ENCODE measurements at places on chromosomes 1 and 21.

DNA sequence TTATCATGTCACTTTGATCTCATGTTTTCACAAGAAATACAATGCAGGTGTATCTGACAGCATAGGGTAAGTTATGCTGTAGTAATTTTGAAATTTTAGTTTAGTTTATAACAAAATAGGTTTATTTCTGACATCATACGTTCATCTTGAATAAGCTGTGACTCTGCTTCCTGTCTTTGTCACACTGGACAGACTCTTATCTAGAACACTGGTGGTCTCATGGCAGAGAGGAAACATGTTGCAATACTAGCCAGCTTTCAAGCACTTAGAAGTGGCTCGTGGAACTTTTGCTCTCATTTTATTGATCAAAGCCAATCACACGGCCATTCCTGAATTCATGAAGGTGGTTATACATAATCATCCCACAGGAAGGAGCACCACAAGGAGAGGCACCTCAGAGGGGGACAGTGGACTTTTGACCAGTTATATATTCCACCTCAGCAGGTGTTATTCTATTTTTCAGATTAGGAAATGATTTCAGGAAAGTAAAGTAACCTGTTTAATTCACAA, 46.5 kb downstream of the CYP2J2 start:
- no peak for DNase-seq

DNA sequence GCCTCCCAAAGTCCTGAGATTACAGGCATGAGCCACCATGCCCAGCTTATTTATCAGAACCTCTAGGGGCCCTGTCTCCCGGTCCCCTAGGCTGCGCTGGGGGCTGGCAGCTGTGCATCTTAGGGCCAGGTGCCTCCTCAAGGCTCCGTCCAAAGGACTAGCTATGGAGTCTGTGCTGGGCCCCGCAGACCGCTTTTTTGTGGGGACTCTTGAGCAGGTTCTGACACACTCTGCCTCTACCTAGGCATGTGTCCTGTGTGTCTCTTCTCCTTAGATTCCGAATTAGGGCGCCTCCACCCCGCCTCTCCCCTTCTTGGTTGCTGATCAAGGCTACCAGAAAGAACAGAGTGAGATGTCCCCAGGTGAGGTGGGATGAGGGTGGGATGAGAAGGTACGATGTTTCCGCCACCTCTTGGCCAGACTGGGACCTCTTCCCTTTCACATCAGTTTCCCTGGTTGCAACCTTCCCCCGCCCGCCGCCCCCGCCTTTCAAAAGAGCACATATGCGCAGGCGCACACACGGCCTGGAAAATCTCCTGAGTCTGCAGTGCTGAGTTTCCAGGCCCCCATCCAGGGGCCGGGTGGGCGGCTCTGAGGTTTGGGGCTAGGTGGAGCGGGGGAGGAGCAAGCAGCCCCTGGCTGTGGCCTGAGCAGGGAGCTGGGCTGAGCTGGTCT, 5.0 kb upstream of the PTPN7 start:
- peak; percentile 91 for DNase-seq

GRCh38 chr1:74222701-74223100, 12.5 kb upstream of the TNNI3K start:
- no peak for DNase-seq

GRCh38 chr1:245486775-245487470, 332.1 kb downstream of the KIF26B start:
- DNase-seq, result no peak

GRCh38 chr1:241611063-241611462, 29.1 kb downstream of the CHML start:
- DNase-seq, result no peak

DNA sequence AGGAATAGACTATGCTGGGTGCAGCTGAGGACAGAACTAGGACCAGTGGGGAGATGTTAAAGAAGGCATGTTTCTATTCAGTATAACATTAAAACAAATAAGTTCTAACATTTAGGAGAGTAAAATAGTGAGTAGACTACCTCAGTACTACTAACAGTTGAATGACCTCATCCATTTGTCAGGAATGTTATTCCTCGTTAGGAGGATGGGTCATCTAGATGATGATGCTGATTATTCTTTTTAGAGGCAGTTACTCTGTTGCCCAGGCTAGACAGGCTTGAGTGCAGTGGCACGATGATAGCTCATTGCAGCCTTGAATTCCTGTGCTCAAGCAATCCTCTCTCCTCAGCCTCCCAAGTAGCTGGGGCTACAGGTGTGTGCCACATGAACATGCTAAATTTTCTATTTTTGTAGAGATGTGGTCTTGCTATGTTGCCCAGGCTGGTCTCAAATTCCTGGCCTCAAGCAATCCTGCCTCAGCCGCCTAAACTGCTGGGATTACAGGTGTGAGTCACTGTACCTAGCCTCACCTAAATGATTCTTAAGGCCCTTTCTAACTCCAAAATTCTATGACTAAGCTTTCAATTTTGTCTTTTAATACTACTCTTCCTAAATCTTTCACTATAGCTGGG, 9.3 kb downstream of the EEIG2 start:
- no peak for DNase-seq

GRCh38 chr1:223242971-223243370, 99.9 kb upstream of the TLR5 start:
- DNase-seq, result no peak

- no peak for DNase-seq
Measured at GRCh38 chr1:118589238-118589846, 398.8 kb downstream of the TBX15 start.

DNA sequence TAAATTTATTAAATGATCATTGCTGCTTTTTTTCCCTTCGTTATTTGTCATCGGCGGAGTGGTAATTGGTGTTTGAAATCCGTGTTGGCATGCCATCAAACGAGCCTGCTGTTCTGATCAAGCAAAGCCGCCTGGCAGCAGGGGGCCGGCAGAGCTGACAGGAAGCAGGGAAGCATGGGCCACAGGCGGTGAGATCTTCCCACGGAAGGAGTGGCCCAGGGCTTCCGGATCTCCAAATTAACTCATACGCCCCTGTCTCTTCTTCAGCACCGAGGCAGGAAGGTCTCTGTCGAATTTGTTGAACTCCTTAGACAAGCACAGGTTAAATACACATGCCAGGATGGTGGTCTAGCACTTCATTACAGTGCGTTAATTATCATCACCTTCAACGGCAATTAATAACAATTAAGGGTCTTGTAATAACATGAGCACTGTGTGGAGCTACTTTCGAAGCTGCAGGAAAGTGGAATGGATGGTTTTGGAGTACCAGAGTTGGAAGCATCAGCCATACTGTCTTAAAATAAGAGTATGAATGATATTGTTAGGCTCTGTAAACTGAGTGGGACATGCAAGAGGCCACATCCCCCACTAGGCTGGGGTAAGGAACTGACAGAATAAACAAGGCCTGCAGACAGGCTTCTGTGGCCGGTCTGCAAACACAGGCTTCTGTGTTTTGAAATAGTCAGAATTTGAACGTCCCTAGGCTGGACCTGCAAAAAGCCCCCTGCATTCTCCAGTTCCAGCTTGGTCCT, 199.4 kb upstream of the DAB1 start:
- peak; percentile 50 for DNase-seq

- DNase-seq, result no peak
Measured at GRCh38 chr1:2195785-2196184, 1.2 kb upstream of the FAAP20 start.

- DNase-seq, result no peak
Measured at GRCh38 chr1:65208563-65208973, 60.6 kb downstream of the AK4 start.

DNA sequence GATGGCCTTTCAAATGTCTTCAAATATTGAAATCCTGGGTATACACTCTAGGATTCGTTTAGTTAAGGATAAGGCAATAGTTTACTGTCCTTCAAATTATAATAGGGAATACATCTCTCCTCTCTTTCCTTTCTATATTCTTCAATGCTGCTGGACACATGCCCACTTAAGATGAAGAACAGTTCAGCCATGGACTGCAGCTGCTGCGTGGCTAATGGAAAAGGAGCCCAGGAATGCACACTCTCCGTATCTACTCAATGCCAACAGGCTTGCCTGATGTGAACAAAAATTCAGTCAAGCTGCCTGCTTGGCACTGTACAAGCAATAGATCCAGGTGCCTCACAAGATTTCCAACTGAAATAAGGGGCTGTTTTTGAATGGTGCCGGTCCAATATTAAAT, 321.2 kb upstream of the LYPLAL1 start:
- DNase-seq, result peak; percentile 44

DNA sequence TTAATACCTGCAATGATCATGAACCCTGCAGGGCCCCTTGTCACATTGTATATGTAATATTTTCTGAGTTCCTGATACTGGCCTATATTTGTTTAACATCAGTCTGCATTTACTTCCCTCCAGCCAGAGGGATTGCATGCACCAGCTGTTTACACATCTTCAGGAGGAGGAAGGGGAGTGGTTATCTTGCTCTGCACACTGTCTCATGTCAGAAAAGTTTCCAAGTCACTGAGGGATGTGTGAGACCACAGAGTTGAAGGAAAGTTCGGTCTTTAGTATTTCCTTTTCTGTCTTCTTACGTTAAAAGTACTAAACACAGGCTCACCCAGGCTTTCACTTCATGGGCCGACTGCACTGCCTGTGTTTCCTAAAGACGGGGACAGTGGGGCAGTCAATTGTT, 574.1 kb downstream of the LMO4 start:
- DNase-seq, result peak; percentile 48

GRCh38 chr21:41861987-41862386, 17.2 kb downstream of the PRDM15 start:
- no peak for DNase-seq

DNA sequence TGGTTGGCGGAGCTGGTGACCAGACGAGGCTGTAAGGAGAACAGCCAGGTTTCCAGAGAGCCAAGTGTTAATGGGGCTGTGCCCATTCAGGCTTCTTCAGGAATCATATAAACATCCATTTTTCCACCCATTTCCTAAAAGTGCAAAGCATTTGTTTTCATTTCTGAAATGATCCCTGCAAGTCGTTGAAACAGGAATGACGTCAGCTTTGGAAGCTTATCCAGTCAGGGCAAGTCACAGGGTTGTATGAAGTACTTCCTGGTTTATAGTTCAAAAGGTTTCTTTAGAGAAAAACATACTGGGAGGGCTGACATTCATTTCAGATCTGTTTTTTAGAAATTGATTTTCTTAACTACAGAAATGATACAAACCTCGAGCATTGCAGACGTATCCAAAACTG, 29.2 kb downstream of the IGSF5 start:
- DNase-seq, result no peak

GRCh38 chr1:85894651-85895050, 186.4 kb upstream of the ZNHIT6 start:
- DNase-seq, result peak; percentile 57

DNA sequence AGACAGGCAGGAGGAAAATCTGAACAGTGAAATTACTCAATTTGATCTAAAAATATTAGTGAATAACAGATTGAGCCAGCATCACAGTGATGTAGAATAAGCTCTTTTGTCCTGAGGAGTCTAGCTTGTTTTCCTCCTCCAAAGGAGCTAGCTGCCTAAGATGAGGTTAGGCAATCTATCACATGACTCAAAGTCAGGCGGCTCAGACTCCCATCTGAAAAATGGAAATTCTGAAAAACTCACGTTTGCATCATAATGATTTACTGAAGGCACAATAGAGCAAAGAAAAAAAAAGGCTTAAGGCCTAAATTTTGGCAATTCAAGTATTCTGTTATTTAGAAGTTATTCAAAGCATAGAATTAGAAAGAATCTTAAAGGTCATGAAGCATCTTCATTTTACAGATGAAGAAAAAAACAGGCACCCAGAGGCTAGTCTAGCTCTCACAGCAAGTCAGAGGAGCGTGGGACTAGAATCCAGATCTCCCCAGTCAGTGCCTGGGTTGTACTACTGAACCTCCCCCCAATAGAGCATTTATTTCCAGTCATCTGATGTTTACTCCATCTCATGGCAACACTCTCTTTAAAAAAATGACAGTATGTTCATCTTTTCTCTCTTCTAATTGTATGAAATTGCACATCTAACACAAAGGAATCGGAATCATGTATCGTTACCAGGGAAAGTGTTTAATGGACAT, 62.5 kb upstream of the ATF3 start:
- no peak for DNase-seq

- no peak for DNase-seq
Measured at GRCh38 chr1:44077421-44077820, 41.2 kb upstream of the KLF17 start.

- DNase-seq, result no peak
Measured at GRCh38 chr1:6870571-6870970, 85.3 kb downstream of the CAMTA1 start.

DNA sequence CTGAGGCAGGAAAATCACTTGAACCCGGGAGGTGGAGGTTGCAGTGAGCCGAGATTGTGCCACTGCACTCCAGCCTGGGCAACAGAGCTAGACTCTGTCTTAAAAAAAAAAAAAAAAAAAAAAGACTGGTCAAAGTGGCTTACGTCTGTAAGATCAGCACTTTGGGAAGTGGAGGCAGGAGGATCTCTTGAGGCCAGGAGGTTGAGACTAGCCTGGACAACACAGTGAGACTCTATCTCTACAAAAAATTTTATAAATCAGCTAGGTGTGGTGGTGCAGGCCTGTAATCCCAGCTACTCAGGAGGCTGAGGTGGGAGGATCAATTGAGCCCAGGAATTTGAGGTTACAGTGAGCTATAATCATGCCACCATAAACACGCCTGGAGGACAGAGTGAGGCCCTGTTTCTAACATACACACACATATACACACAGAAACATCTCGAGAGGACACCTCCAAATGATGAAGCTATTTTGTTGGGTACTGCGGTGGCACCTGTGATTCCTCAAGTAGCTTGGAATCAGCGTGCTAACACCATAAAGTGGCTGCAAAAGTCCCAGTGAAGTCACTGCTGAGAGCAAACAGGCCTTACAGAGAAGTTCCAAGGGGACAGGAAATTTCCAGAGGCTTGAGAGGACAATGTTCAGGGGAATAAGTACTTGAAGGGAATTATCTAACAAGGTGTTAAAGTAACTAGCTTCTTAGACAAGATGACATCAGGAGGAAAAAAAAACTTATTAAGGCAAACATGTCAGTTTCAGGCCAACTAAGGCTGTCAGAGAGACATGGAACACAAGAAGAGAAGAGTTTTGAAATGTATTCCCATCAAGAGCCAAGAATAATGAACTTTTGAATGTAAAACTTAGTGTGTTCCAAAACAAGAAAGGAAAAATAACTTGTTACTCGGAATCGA, 1.3 kb downstream of the NADK start:
- DNase-seq, result no peak

DNA sequence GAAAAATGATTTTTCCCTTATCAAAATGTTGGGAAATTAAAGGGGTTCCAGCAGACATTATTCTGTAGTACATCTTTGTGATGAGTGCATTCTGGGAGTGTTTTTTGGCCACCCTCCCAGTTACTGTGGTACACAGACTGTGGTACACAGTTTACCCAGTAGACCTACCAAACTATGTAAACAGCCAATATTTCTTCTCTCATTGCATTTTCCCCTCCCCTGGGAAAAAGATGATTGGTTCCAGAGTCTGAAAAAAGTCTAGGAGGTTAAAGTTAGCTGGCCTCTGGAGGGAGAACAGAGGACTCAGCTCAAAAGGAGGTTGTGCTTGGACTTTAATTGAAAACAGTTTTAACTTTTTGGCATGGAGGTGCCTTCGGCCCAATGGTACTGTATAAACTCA, 42.5 kb downstream of the PGM1 start:
- DNase-seq, result no peak

- no peak for DNase-seq
Measured at GRCh38 chr1:98422816-98423215, 238.7 kb upstream of the SNX7 start.
